ENCODE measurements at places on chromosomes 7 and 10.
A peak's percentile ranks its signal among the peaks of the same experiment; 100 is the strongest.

DNA sequence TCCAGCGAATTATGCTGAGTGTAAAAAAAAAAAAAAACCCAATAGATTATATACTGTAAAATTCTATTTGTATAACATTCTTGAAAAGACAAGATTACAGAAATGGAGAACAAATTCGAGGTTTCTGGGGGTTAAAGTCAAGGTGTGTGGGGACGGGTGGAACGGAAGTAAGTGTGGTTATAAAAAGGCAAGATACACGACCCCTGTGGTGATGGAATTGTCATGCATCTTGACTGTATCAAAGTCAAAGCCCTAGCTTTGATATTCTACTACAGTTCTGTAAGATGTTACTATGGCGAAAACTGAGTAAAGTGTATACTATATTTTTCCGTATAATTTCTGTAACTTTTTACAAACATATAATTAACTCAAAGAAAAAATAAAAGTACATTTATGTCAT, 718.2 kb upstream of the PCDH15 start:
- DNase-seq: no peak

GRCh38 chr7:135964274-135964673, 12.9 kb downstream of the MTPN start:
- DNase-seq: no peak

DNA sequence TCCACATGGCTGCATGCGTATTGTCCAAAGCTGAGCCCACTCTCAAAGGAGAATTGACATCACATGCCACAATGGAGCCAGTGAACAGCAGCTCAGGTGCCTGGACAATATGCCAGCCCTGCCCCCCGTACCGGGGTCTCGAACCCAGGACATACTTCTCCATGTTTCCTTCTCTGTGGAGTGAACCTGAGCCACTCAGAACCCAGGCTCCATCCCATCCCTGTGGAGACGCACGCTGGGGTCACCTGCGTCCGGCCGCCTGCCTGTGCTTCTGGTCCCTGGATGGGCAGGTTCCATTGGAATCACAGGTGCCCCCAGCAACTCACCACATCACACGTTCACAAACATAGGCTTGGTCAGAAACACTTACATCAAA, 229.8 kb downstream of the DNAJB6 start:
- DNase-seq: no peak

- DNase-seq: no peak
These were observed 35.0 kb downstream of the CNNM1 start for GRCh38 chr10:99364125-99364524.

DNA sequence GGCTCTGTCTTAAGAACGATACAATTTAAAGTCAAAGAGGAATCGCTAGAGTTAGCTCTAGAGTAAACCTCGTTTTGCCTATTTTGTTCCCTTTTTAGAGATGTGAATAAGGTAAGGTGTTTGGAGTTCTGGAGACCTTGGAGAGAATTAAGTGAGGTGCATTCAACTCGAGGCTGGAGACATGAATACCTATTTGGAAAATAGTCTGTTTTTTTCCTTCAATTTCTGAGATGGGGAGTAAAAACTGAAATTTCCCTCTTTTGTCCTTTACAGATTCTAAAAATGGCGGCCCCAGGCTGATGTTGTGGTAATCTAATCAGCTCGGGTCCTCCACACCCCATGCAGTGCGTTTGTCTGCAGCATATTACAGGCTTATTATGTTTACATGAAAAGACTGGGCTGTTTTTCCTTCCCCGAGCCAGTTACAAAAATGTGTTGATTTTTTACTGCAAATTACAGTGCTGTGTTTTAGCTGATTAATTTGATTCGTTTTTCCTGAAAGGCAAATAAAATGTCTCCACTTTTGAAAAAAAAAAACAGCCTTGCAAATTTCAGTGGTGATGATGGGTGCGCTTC, 1.5 kb downstream of the KMT2E start:
- peak; percentile 49 for DNase-seq

GRCh38 chr7:45663965-45664633, 89.9 kb downstream of the ADCY1 start:
- DNase-seq: no peak

Measured in KBM-7 (cell line).